ENCODE measurements at places on chromosomes 2 and 18. TPM values are rescaled to one million over a fixed set of nuclear protein-coding genes. Genes with fewer than 3 reads are reported as not detected.

- H3K4me3 ChIP-seq: no peak overlapping the region
- H3K27me3 ChIP-seq: no peaks in the 10 kb centered on the region
- DNase-seq: no peak
- H3K27ac ChIP-seq: no peak overlapping the region
- H3K36me3 ChIP-seq: no peaks in the 10 kb centered on the region
Observed at GRCh38 chr2:232634206-232635150, 1.1 kb downstream of the EFHD1 start.

DNA sequence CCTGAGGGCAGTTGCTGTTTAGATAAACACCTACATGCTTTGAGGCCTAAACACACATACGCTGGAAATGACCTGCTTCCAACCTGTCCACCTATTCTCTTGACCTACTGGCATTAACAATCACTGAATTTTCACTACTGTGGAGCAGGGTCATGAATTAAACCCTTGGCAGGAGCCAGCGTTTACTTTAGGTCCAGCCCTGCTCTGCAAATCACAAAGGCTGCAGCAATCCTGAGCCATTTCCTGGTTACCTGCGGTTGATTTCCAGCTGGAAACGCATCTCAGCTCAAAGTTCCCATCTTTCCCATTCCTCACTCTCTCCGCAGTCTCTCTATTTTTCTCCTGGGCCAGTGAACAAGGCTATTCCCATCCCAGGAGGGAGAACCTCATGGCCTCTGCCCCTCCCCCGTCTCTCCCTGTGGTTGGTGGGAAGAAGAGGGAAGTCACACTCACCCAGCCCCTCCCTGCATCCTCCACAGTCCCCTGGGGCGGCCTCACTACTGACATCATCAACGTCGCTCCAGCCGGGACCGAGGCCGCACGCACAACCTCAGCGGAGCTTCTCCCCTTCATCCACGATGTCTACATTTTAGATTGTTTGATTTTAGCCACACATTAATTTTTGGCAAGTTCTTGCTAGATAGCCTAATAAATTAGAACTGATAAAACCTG lies 84.5 kb upstream of the SNTG2 start:
- H3K4me3 ChIP-seq: no peak overlapping the region
- no peaks in the 10 kb centered on the region for H3K36me3 ChIP-seq
- no peak for DNase-seq
- no peak overlapping the region for H3K27ac ChIP-seq
- H3K27me3 ChIP-seq: no peaks in the 10 kb centered on the region

- H3K4me1 ChIP-seq: no peaks in the 10 kb centered on the region
- no peak overlapping the region for H3K27ac ChIP-seq
- DNase-seq: no peak
- no peaks in the 10 kb centered on the region for H3K36me3 ChIP-seq
- no peaks in the 10 kb centered on the region for H3K27me3 ChIP-seq
Observed at GRCh38 chr18:3706279-3707097, 256.5 kb downstream of the TGIF1 start.

DNA sequence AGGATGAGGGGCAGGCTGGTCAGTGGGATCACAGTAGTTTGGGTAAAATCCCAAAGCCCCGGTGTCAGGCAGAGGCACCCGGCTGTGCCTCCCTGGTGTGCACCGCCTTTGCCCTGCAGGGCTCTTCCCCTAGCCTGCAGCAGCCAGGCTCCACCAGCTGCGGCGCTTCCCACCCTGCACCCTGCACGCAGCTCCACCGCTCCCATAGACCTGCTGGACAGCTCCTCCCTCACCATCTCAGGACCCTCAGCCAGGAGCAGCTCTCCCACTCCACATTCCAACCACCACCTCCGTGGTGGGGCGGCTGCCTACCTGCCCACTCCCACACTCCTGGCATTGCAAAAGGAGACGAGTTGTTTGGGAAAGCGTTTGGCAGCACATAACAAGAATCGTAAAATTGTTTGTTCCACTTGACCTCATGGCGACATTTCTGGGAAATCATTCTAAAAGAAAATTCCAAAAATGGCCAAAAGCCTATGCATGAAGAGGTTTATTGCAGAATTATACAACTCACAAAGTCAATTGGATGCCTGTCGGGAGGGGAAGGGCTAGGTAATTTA lies 287.4 kb upstream of the HDAC4 start:
- DNase-seq: no peak
- no peaks in the 10 kb centered on the region for H3K4me1 ChIP-seq
- H3K27me3 ChIP-seq: no peaks in the 10 kb centered on the region
- H3K36me3 ChIP-seq: no peaks in the 10 kb centered on the region

GRCh38 chr2:1940679-1941078 lies 196.4 kb upstream of the PXDN start:
- no peaks in the 10 kb centered on the region for H3K36me3 ChIP-seq
- no peak overlapping the region for H3K4me3 ChIP-seq
- H3K27me3 ChIP-seq: no peaks in the 10 kb centered on the region
- no peak overlapping the region for H3K27ac ChIP-seq
- H3K4me1 ChIP-seq: no peaks in the 10 kb centered on the region

The SH3RF3 gene
- 0.34 TPM for total RNA-seq

GRCh38 chr18:32425466-32425865 lies 45.2 kb downstream of the GAREM1 start:
- no peaks in the 10 kb centered on the region for H3K4me1 ChIP-seq
- no peaks in the 10 kb centered on the region for H3K36me3 ChIP-seq
- DNase-seq: no peak
- no peak overlapping the region for H3K27ac ChIP-seq
- H3K4me3 ChIP-seq: no peak overlapping the region
- H3K27me3 ChIP-seq: no peaks in the 10 kb centered on the region

DNA sequence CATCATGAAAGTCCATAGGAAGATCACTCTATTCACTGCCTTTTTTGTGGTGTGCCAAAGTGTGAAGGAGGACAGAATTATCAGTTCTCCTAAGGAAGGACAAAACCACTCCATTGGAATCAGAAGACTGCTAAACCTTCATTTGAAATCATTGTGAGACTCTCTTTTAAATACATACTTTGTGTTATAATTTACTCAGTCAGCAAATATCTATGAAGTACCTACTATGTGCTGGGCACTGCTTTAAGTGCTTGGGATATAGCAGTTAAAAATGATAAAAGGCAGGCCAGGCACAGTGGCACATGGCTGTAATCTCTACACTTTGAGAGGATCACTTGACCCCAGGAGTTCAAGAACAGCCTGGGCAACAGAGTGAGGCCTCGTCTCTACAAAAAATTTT lies 692.3 kb downstream of the DSC3 start:
- no peak overlapping the region for H3K4me3 ChIP-seq
- no peaks in the 10 kb centered on the region for H3K36me3 ChIP-seq
- DNase-seq: no peak

GRCh38 chr2:11713815-11714214 lies 32.6 kb upstream of the LPIN1 start:
- DNase-seq: no peak
- peaks cover 7% of the 10 kb centered on the region for H3K4me1 ChIP-seq
- H3K27ac ChIP-seq: no peak overlapping the region

- H3K4me3 ChIP-seq: no peak overlapping the region
- no peaks in the 10 kb centered on the region for H3K27me3 ChIP-seq
- H3K36me3 ChIP-seq: peaks cover 64% of the 10 kb centered on the region
- no peak overlapping the region for H3K27ac ChIP-seq
- H3K4me1 ChIP-seq: no peaks in the 10 kb centered on the region
Observed at GRCh38 chr2:190910341-190911136, 29.9 kb downstream of the GLS start.

DNA sequence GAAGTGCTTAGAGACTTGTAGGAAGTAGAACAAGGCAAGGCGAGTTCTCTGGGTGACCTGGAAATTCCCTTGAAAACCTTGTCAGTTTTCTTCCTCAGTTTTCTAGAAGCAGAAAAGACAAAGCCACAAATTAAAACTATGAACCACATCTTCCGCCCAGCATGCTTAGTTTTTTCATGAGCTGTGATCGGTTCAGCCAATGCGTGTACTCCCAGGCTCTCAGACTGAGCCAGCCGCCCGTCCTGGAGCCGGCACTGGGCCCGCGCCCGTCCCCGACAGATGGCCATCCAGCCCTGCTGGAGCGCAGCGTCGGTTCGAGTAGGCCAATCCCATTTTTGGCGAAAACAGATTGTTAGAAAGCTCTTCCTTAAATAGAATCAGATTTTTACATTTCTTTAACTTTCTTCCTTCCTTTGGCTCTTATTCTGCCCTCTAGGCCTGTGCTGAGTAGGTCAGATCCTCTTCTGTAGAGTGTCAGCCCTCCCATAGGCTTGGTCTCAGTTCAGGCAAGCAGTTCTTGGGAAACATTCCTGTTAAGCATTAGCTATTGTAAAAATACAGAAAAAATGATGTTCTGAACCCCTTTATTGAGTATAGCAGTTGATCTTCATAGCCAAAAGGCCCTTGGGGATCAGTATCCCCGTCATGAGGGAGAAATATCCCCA lies 112.5 kb downstream of the NCK2 start:
- H3K4me3 ChIP-seq: no peak overlapping the region
- no peaks in the 10 kb centered on the region for H3K36me3 ChIP-seq
- no peak for DNase-seq
- no peaks in the 10 kb centered on the region for H3K4me1 ChIP-seq
- no peaks in the 10 kb centered on the region for H3K27me3 ChIP-seq

- no peak overlapping the region for H3K4me3 ChIP-seq
- no peak for DNase-seq
- no peaks in the 10 kb centered on the region for H3K4me1 ChIP-seq
- H3K27ac ChIP-seq: no peak overlapping the region
Observed at GRCh38 chr2:30932870-30933269, 125.6 kb upstream of the CAPN13 start.

GRCh38 chr2:181805228-181806038 lies 86.1 kb upstream of the ITPRID2 start:
- H3K27ac ChIP-seq: no peak overlapping the region
- H3K27me3 ChIP-seq: no peaks in the 10 kb centered on the region
- H3K4me1 ChIP-seq: no peaks in the 10 kb centered on the region
- no peaks in the 10 kb centered on the region for H3K36me3 ChIP-seq
- H3K4me3 ChIP-seq: no peak overlapping the region
- no peak for DNase-seq

GRCh38 chr2:147297820-147298219 lies 547.0 kb upstream of the ACVR2A start:
- no peak overlapping the region for H3K27ac ChIP-seq
- H3K36me3 ChIP-seq: no peaks in the 10 kb centered on the region
- DNase-seq: no peak
- H3K4me1 ChIP-seq: no peaks in the 10 kb centered on the region
- no peaks in the 10 kb centered on the region for H3K27me3 ChIP-seq

The BOD1L2 gene
- not detected for total RNA-seq

GRCh38 chr2:165141601-165142354 lies 62.1 kb downstream of the SCN3A start:
- no peaks in the 10 kb centered on the region for H3K27me3 ChIP-seq
- no peak overlapping the region for H3K4me3 ChIP-seq
- H3K36me3 ChIP-seq: no peaks in the 10 kb centered on the region
- no peaks in the 10 kb centered on the region for H3K4me1 ChIP-seq
- H3K27ac ChIP-seq: no peak overlapping the region

DNA sequence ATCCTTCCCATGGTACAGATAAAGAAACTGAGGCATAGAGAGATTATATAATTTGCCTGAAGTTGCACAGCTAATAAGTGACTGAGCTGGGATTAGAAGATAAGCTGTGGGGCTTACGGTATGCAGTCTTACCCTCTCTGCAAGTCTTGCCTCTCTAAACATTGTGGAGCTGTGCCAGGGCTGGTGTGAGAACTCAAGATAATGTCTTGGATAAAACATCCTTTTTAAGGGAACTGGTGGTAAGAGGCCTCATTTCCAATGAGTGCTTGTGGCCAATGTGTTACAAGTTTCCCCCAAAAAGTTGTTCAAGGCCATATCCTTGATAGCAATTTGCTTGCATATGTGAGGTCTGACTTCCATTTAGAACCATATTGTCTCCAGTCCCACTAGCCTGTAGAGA lies 84.3 kb upstream of the ETAA1 start:
- H3K36me3 ChIP-seq: no peaks in the 10 kb centered on the region
- H3K27me3 ChIP-seq: no peaks in the 10 kb centered on the region
- H3K4me1 ChIP-seq: no peaks in the 10 kb centered on the region
- H3K4me3 ChIP-seq: no peak overlapping the region
- DNase-seq: no peak
- H3K27ac ChIP-seq: no peak overlapping the region

The CTLA4 gene
- not detected for total RNA-seq

The CGREF1 gene
- total RNA-seq: not detected

The NCKAP5 gene
- total RNA-seq: not detected

The DTYMK gene
- total RNA-seq: 32.0 TPM

GRCh38 chr2:157596992-157597681 lies 31.5 kb downstream of the ACVR1C start:
- no peaks in the 10 kb centered on the region for H3K4me1 ChIP-seq
- H3K4me3 ChIP-seq: no peak overlapping the region
- H3K27ac ChIP-seq: no peak overlapping the region
- H3K36me3 ChIP-seq: no peaks in the 10 kb centered on the region
- no peaks in the 10 kb centered on the region for H3K27me3 ChIP-seq
- DNase-seq: no peak

DNA sequence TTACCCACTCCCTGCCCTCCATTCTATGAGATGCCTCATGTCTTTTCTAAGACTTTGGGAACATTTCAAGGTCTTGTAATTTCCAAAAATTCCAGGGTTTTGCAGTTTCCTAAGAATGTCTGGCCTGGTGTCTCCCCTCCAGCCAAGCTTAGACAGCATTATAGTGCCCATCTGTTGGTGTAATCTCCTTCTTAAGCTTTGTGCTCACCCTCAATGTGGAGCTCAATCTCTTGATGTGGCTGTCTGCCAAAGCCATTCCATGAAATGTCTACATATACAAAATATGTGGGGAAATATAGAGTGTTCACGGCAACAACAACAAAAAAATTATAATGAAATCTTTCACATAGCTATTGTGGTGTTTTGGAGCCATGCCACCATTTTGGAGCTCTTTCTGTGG lies 558.4 kb downstream of the PIK3C3 start:
- DNase-seq: no peak
- no peaks in the 10 kb centered on the region for H3K36me3 ChIP-seq

DNA sequence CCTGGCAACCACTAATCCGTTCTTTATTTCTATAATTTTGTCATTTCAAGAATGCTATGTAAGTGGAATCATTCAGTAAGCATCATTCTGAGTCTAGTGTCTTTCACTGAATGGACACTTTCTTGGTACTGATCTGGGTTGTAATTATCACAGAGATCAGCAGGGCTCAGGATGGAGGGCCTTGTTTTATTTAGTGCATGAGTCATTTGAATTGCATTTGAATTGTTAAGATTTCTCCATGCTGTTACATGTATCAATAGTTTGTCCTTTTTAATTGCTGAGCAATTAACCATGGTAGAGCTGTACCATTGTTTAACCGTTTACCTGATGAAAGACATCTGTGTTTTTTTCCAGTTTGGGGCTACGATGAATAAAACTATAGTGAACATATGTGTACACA lies 256.4 kb downstream of the THSD7B start:
- H3K27ac ChIP-seq: no peak overlapping the region
- H3K4me1 ChIP-seq: no peaks in the 10 kb centered on the region
- no peaks in the 10 kb centered on the region for H3K27me3 ChIP-seq
- no peak overlapping the region for H3K4me3 ChIP-seq
- no peak for DNase-seq

The SPEG gene
- total RNA-seq: not detected

The HDAC4 gene
- total RNA-seq: 16.5 TPM

DNA sequence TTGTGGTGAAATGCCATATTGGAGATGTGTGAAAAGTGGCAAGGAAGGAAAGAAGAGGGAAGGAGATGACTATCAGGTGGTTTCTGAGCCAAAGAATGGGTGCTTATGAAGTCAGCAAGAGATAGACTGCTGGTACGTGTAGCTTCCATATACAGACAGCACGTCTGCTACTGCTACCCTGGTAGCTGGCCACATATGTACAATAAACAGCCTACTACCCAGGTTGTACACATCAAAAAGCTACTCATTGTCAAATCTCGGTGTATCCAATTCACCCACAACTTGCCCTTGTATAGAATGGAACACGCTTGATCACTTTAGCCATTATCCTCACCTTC lies 761.8 kb downstream of the LRRTM4 start:
- DNase-seq: no peak
- no peak overlapping the region for H3K4me3 ChIP-seq
- H3K27me3 ChIP-seq: no peaks in the 10 kb centered on the region
- H3K4me1 ChIP-seq: peaks cover 7% of the 10 kb centered on the region
- no peaks in the 10 kb centered on the region for H3K36me3 ChIP-seq
